HepG2 (cell line): ENCODE measurements at places on chromosomes 3 and 15. TPM values are rescaled to one million over a fixed set of nuclear protein-coding genes. Genes with fewer than 3 reads are reported as not detected.

H1-8 gene
- not detected in 2 replicates for total RNA-seq

RAB7A gene
- 26.5 and 49.0 TPM in 2 replicates for total RNA-seq

FANCD2OS gene
- not detected in 2 replicates for total RNA-seq

ACSBG1 gene
- 0.35 and 0.97 TPM in 2 replicates for total RNA-seq

LRRC3B gene
- total RNA-seq, result not detected in 2 replicates

KIF7 gene
- 4.4 and 6.2 TPM in 2 replicates for total RNA-seq

GP9 gene
- total RNA-seq, result not detected in 2 replicates

POLR2H gene
- total RNA-seq, result 109 and 118 TPM in 2 replicates

XIRP1 gene
- total RNA-seq, result not detected in 2 replicates

GOLGA8S gene
- total RNA-seq, result 0.02 TPM in 1 of 2 replicates, not detected in the other
